Activated CD4-positive, CD25-positive, alpha-beta regulatory T cell treated with anti-CD3 and anti-CD28 coated beads, Interleukin-2, amount 50 U/mL, for 24 hours (primary cell): ENCODE measurements at places on chromosomes 3 and 15.

DNA sequence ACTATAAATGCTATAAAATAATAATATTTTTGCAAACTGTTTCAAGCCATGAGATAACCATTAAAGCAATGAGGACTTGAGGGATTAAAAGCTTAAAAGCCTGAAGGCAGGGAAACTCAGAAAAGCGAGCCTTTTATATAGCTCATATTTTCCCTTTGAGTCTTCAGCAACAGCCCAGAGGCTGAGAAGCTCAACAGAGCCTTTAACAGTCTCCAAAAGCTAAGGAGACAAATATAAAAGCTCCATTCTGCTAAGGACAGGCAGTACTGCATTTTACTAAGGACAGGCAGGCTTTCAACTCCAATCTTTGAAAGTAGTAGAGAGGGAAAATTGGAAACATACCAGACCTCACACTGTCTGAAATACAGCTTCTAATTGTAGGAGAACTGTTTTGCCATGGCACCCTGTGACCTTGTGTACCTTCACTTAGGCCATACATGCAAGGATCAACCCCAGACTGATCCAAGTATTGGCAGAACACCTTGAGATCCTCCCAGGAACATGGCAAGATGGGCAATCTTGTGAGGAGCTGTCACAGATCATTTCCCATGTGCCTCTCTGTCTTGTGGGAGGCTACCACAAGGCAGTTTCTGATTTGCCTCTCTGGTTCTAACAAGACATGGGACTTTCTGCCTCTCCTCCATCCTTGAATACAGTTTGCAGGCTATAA, 53.1 kb upstream of the ARNT2 start:
- ATAC-seq = no peak

GRCh38 chr3:190307164-190307545, 15.1 kb downstream of the CLDN1 start:
- ATAC-seq = no peak

GRCh38 chr15:82851981-82852511, 42.6 kb downstream of the WHAMM start:
- ATAC-seq = no peak

- no peak for ATAC-seq
These were observed 25.0 kb upstream of the UACA start for GRCh38 chr15:70788114-70789049.

DNA sequence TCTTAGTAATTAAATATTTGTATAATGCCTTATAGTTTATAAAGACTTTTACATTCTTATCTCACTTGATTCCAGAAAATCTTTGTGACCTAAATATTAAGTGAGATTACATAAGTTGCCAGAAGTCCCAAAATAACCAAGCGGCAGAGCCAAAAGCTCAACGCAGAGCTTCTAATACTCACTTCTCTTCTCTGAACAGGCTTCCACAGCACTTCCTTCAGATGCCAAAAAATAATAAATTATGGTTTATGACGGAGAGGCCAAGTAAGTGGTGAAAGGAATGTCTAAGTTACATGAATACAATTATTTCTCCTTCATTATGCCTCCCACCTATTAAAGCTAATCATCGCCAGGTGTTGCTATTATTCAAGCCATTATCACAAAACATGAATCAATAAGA, 110.3 kb downstream of the GBE1 start:
- ATAC-seq = no peak

- no peak for ATAC-seq
These were observed 121.7 kb downstream of the TGFBR2 start for GRCh38 chr3:30728143-30728542.

GRCh38 chr3:118587847-118588246, 446.8 kb downstream of the IGSF11 start:
- ATAC-seq = no peak

DNA sequence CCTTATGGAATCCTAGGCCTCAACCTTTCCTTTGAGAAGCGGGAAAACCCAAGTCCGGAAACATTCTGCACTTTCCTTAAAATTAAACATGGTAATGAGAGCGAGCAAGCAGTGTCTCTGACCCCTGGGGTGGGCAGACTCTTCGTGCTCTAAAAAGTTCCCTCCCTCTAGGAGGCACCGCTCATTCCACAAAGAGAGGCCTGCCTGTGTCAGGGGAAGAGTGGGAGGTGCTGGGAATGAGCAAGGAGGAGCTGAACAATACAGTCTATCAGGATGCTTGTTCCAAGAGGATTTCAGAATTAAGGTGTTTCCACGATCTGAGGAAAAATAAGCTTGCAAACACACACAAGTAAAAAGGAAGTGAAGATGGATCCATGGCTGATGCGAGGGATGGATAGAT, 6.0 kb upstream of the RLBP1 start:
- ATAC-seq = no peak

GRCh38 chr3:16510620-16511319, 2.7 kb downstream of the RFTN1 start:
- peak; percentile 24 for ATAC-seq

DNA sequence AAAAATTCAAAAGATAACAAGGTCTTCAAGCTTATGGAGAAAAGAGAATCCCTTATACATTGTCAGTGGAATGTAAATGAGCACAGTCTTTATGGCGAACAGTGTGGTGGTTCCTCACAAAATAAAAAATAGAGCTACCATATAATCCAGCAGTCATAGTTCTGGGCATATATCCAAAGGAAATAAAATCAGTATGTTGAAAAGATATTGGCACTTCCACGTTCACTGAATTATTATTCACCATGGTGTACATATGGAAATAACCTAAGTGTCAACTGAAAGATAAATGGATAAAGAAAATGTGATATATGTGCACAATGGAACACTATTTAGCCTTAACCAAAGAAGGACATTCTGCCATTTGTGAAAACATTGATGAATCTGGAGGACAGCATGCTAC, 1161.2 kb downstream of the ROBO2 start:
- no peak for ATAC-seq

GRCh38 chr15:69992348-69992747, 105.4 kb downstream of the TLE3 start:
- no peak for ATAC-seq

GRCh38 chr3:117266806-117267205, 557.2 kb downstream of the TUSC7 start:
- no peak for ATAC-seq

- peak; percentile 17 for ATAC-seq
These were observed 15.8 kb downstream of the ST3GAL6 start for GRCh38 chr3:98778852-98779413.

- no peak for ATAC-seq
These were observed 681.1 kb upstream of the CADM2 start for GRCh38 chr3:84277562-84278224.

DNA sequence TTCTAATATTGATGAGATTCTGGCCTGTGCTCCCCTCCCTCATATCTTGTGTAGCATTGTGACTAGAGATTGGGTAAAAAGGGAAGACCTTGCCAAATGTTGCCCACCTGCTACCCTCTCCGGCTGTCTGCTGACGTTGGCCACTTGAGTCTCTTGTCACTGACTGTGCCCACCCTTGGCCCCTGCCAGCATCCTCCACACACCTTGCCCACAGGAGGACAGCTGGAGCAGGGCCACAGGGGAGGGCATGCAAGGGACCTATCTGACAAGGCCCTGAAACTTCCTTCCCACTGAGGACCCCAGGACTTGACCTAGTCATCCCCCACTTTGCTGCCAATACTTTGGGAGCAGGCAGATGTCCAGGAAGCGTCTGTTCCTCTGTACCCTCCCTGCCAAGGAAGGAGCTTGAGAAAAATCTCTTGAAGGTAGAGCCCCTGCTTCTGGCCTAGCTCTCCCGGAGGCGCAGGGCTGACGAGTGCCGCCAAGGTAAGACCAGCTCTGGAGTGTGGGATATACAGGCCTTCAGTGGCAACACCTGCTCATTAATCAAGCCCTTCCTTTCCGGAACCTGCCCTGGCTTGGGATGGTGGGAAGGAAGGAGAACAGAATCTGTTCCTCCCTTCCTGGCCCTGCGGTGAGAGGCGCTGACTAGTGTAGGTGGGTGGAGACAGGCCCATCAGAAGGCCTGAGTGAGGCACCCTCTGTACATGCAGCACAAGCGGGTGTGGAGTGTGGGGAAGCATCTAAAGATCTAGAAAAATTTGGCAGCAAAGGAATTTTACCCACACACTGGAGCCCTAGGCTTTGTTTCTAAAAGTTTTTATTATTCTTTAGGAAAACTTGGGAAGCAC, 4.9 kb upstream of the PAK6 start:
- no peak for ATAC-seq

DNA sequence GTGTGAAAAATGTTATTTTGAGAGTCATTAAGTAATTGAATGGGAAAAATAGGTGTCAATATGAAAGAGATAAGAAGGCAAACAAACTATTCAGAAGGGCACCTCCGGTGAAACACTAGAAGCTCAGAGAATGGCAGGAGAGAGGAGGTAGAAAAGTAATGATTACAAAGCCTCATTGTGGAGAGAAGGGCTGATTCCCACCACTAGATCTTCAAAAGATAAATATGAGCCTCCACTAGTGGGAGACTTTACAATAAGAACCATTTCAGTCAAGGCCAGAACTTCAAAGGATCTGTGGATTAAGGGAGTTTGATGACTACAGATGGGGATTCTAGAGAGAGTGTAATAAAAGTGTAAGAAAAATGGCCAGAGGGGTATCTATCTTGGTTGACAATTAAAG, 535.6 kb downstream of the NLGN1 start:
- no peak for ATAC-seq

DNA sequence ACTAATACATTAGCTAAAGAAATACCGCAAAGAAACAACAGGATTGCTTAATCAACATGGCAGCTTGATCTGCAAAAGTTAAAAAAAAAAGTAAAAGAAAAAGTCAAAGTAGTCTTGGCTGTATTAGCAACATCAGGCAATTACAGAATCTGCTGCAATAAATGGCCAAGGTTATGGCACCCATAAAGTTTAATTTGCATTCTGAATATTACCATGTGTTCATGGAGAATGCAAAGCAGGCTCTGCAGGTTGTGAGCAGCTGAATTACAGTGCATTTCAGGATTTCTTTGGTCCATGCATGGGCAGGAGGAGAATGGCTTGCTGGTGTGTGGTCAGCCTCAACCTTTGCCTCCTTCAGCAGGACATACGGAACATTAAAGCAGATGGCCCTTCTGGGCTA, 199.1 kb upstream of the AZI2 start:
- no peak for ATAC-seq

DNA sequence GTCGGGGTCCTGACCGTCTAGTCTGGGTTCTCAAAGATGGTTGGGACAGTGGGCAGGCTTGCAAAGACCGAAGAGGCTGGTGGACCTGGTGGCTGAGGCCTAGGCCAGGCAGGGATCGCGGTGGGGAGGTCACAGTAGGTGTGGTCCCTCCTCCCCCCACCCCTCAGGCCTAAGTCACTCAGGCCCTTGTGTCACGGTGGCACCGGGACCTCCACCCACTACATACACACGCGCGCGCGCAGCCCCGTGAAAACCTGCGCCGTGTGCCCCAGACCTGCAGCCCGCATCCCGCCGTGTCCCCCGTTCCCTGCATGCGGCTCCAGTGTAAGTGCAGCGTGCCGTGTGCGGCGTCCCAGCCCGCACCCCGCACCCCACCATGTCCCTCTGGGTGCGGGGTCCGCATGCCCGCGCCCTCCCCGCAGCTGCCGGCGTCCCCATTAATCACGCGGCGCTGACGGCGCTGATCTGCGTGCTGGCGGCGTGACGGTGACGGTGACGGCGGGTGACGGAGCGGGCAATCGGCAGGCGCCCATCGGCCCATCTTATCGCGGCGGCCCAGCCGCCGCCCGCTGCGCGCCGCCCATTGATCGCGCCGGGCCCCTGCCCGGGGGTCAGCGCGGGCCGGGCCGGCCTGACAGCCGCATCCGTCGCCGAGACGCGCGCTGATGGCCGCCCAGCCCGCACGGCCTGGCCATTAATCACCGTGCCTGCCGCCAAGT, 24.4 kb downstream of the SEC61A1 start:
- ATAC-seq = peak; percentile 41

DNA sequence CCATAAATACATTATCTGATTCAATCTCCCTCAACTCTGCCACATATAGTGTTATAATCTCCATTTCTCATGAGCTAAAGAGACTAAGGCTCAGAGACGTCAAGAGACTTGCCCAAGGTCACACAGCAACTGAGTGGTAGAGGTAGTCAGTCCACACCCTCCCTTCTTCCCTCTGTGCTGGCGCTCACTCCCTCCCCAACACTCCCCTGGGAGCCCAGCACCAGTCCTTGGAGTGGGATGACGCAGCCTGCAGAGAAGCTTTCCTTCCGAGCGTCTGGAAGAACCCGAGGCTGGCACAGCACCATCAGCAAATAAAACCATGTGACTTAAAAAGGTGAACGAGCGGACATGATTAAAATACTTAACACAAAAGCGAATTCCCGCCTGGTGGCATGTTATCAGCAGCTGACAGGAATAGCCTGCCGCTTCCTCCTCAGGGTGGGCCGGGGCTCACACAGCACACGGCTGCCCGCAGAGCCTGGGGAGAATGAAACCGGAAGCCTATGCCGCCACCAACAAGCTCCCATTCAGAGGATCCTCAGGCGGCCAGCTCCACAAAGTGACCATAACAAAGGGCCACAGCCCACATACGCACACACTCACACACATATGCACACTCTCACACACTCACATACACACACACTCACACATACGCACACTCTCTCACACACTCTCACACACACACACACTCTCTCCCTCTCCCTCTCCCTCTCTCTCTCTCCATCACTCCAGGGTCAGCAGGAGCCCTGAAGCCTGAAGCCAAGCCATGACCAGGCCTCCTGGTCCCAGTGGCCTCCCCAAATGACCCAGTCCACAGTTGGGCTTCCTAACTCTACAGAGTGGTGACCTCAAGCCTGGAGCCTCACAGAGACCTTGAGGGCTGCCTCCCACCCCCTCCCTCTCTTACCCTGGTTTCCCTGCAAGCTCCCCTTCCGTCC, 120.5 kb downstream of the XXYLT1 start:
- peak; percentile 39 for ATAC-seq

- ATAC-seq = no peak
These were observed 29.1 kb upstream of the ELP6 start for GRCh38 chr3:47542471-47543173.

- no peak for ATAC-seq
These were observed 74.2 kb upstream of the FBN1 start for GRCh38 chr15:48719668-48720067.

- no peak for ATAC-seq
These were observed 78.7 kb upstream of the ETV5 start for GRCh38 chr3:186187401-186188275.

- no peak for ATAC-seq
These were observed 83.1 kb downstream of the SST start for GRCh38 chr3:187587076-187587475.

- no peak for ATAC-seq
These were observed 28.3 kb downstream of the CMSS1 start for GRCh38 chr3:99845999-99846398.

- no peak for ATAC-seq
These were observed 19.1 kb downstream of the SPSB4 start for GRCh38 chr3:141070229-141070628.

DNA sequence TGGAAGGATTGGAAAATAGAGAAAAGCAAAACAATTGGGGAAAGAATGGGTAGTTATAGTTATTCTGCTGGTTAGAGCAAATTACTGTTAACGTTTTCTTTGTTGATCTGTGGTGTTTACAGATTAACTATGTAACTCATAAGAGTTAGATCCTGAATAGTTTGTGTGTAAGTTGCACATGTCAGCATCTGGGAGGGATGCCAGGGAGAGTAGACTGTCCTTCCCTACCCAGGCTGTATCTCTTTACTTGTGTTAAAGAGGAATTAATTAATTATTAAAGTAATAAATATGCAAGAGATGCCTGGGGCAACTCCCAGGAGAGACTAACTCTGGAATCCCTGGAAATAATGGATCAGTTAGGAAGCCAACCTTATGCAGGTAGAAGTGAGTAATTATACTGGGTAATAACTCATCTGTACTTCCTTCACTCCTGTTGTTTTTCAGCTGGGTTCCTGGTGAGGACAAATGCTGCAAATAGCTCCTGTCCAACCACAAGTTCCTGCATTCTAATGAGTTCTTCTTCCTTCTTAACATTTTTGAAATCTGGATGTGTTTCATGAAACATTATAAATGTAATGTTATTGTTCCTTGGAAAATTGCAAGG, 18.9 kb downstream of the GHRL start:
- no peak for ATAC-seq
